ENCODE measurements at places on chromosomes 5 and 9.
A peak's percentile ranks its signal among the peaks of the same experiment; 100 is the strongest.

- peak; percentile 15 for DNase-seq
Observed at GRCh38 chr5:55324815-55325418, 17.1 kb downstream of the MTREX start.

DNA sequence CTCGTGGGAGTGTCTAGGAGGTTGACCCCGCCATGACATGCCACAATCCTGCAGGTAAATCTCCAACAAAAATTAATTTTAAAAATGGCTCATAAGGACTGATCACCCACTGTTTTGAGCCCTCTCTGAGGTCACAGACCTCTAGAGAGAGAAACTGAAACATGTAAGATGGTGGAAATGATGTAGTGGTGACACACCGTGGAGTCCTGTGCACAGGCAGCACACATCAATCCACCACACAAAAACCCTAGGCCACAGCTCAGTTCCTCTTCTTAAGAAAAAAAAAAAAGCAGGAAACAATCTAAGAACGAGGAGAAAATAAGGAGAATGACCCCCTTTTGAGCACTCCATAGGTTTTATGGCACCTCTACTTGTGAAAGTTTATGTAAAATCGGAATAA is 93.8 kb upstream of the FAM120A start:
- no peak for DNase-seq

DNA sequence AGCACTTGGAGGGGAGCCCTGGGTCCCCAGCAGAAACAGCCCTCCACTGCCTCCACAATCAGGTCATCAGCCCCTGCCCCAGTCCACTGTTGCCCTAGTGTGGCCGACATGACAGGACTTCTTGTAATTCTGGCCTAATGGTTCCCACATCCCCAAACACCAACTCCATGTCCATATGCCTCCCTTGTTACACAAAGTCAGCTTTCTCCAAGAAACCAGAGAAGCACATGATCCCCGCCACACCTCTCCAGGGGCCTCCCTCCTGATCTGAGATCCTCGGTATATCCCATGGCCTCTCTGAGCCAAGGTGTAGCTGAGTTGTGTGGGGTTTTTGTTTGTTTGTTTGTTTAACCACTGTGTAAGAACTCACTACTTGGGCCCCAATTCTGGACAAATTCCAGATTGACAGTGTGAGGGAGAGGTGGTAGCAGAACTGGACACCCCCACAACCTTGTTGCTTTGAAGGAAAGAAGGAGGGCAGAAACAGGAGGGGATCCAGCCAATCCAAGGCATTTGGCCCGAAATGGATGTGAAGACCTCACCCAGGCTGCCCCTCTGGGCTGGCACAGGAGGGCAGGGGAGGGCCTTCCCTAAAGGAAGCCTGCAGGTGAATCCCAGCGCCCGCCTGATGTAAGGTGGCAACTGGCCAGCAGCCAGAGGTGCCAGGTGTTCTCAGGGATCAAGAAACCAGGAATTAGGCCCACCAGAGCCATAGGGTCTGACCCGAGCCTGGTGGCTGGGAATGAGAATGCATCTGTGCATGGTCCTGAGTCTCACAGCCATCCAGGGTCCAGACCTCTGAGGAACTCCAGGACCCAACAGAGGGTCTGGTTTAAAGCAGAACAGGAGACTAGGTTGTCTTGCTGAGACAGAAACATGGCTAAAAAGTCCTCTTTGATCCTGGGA is 13.4 kb downstream of the IRF1 start:
- no peak for DNase-seq

GRCh38 chr5:157358871-157359270 is 92.9 kb downstream of the CYFIP2 start:
- DNase-seq, result no peak

- no peak for DNase-seq
Observed at GRCh38 chr9:16126042-16126441, 573.2 kb downstream of the CCDC171 start.

GRCh38 chr5:149445739-149446369 is 66.8 kb upstream of the IL17B start:
- DNase-seq, result peak; percentile 82

DNA sequence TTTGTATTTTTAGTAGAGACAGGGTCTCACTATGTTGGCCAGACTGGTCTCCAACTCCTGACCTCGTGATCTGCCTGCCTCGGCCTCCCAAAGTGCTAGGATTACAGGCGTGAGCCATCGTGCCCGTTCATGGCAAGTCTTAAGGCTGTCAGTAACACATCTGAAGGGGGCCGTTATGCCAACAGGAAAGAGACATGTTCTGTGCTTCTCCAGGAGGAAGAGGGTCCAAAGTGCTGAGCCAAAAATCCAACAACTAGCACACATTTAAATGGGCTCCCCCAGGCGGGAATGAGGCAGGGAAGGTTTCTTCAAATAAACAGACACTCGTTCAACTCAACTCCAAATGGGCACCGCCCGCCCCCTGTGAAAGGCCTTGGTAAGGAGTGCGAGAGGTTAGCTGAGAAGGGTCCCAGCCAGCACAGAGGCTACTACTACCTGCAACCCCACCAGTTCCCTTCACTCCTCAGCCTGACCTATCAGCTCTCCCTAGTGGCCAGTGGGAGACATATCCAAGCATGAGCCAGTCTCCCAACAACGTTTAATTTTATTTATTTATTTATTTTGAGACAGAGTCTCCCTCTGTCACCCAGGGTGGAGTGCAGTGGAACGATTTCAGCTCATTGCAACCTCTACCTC is 84.1 kb upstream of the DMRT1 start:
- DNase-seq, result peak; percentile 59

GRCh38 chr5:159041444-159042198 is 58.1 kb downstream of the EBF1 start:
- DNase-seq, result no peak

DNA sequence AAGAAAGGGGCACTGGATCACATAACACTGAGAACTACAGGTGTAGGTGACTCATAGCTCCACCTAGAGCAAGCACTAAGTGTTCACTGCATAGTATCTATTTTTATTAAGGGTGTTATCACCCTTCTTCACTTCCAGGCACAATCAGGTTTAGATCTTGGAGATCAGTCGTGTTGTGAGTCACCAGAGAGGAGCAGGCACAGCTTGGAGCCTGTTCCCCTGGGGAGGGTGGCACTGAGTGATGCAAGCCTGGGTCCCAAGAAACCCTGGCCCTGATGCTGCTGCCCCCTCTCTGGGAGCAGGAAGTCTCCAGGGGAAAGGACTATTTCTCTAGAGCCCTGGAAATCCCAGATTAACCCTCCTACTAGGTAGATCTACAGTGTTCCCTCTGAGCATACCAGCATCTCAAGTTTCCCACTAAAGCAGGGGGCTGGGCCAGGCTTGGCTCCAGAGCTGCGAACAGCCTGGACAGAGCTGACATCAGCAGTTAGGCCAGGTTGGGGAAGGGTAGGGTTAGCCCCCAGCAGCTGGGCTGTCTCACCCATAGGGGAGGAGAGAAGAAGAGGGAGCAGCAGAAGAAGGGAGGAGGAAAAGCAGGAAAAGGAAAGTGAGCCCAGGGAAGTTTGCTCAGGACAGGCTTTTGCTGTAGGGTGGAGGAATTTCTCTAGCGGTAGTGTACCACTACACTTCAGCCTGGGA is 28.1 kb upstream of the SPINK4 start:
- DNase-seq, result no peak

DNA sequence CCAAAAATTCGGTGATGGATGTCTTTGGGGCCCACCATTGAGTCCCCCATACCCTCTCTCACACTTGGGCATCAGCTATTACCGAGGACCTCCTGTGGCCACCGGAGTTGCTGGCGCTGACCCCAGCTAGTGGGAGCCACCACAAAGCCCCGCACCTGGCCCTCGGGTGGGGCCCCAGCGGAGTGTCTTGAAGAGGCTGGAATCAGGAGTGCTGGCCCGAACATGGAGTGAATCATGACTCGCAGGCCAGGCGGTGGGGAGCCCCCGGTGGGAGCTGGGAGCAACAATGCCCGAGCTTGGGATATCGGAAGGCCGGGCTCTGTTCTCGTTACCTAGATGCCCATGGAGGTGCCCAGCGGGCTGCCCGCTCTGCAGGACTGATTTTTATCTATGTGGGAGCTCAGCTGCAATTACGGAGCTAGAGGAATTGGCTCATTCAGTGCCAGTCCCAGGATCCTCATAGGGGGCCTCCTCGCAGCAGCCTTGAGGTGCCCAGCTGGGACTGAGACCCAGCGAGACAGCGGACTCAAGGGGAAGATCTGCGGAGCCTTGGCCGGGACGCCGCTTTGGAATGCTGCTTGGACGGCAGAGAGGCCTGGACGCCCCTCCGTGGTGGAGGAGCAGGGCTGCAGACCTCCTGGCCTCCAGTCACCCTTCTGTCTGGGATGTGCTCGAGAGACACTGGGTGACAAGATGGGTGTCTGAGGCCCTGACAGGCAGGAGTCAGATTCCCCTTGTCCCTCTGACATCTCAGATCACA is 70.8 kb downstream of the PSMB7 start:
- no peak for DNase-seq

DNA sequence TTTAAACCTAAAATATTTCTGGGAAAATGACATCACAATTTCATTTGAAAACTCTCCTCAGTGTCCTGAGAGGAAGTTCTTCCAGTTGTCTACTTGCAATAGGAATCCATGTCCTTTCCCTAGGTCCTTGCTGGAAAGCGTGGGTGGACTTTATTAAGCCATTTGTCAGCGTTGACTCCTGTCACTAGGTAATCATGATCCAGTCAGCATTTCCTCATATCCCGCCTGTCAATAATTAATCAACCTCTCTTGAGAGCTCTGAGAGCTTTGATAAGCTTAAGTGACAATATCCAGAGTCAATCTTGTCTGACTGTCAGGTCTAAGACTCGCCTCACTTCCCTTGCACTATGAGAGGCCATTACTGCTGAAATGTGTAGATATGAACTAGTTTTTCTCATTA is 107.2 kb upstream of the SLIT3 start:
- no peak for DNase-seq

GRCh38 chr5:80035839-80036238 is 691 bp downstream of the THBS4 start:
- no peak for DNase-seq

GRCh38 chr9:84557751-84558150 is 111.8 kb upstream of the NTRK2 start:
- no peak for DNase-seq

DNA sequence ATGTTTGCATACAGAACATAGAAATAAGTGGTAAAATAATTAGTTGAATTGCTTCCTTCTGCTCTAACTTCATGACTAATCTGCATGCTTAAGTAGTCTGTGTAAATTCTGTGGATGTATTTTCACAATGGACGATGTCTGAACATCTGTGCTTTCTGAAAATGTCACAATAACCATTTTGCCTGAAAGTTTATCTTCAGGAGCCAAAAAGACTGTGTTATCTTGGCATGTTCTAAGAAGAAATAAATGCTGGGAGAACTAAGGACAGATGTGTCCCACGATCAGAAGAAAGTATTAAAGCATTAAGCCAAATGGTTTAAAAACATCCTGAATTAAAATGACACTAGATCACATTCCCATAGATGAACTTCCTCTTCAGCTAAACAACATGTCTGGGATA is 397.6 kb downstream of the SPOCK1 start:
- DNase-seq, result no peak

DNA sequence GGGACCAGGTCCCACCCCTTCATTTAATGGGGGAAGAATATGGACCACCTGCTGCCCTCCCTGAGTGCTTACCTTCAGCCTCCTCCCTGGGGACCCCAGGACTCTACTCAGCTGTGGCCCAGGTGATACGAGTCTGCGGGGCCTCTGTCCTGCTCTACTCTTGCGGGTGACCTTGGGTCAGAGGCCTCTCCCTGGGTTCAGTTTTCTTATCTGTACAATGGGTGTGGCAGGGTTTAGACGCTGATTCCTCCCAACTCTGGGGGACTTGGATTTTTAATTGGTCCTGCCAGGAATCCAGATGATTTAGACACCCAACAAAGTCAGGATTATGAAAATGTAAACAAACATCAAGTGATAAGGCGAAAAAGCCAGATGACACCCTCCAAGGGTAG is 25.0 kb downstream of the FAM163B start:
- no peak for DNase-seq

GRCh38 chr9:99361817-99362216 is 139.7 kb downstream of the SEC61B start:
- DNase-seq, result no peak

DNA sequence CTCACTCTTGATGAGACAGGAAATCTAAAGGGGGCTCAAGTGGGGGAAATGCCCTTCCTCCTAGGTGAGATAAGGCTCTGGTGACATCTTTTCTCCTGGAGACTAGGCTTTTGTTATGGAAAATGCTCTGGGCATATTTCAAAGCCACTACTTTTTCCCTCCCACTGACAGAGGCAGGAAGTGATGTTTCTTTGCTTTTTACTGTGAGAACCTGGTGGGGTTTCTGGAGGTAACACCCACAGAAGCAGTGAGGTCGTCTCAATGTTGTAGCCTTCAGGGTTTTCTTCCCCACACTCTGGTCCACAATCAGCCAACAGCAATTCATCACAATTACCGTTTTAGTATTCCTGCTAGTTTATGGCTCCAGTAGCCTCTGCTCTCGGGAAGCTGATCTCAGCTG is 41.4 kb upstream of the FAM240B start:
- no peak for DNase-seq
